Stimulated activated CD8-positive, alpha-beta memory T cell treated with anti-CD3 and anti-CD28 coated beads, Interleukin-4, amount 100 ng/mL, for 1 hour (primary cell): ENCODE measurements at places on chromosomes 4 and X.
A peak's percentile ranks its signal among the peaks of the same experiment; 100 is the strongest.

GRCh38 chr4:74203467-74203866 lies 45.5 kb downstream of the MTHFD2L start:
- no peak for DNase-seq

- DNase-seq, result peak; percentile 5
Observed at GRCh38 chr4:109588176-109588575, 28.1 kb downstream of the MCUB start.

- no peak for DNase-seq
Observed at GRCh38 chr4:77911842-77912450, 49.3 kb downstream of the MRPL1 start.

DNA sequence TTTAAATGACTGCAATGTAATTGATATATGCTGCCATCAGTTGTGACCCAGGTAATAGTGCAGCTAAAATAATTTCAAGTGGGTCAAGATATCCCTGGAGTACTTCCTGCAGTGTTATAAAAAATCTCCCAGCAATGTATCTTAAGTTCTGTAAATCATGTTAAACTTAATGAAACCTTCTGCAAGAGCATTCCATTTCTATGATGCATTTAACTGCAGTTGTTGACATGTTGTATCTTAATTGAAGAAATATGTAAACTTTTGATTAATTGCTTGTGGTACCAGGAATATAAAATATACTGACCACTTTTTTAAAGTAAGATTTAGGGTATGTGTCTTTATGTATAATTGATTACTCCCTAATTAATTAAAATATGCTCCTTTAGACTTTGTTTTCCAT lies 213.6 kb downstream of the AFF2 start:
- no peak for DNase-seq

GRCh38 chr4:182023469-182023868 lies 219.7 kb upstream of the TENM3 start:
- no peak for DNase-seq
